ENCODE measurements at places on chromosomes 5 and 9.

DNA sequence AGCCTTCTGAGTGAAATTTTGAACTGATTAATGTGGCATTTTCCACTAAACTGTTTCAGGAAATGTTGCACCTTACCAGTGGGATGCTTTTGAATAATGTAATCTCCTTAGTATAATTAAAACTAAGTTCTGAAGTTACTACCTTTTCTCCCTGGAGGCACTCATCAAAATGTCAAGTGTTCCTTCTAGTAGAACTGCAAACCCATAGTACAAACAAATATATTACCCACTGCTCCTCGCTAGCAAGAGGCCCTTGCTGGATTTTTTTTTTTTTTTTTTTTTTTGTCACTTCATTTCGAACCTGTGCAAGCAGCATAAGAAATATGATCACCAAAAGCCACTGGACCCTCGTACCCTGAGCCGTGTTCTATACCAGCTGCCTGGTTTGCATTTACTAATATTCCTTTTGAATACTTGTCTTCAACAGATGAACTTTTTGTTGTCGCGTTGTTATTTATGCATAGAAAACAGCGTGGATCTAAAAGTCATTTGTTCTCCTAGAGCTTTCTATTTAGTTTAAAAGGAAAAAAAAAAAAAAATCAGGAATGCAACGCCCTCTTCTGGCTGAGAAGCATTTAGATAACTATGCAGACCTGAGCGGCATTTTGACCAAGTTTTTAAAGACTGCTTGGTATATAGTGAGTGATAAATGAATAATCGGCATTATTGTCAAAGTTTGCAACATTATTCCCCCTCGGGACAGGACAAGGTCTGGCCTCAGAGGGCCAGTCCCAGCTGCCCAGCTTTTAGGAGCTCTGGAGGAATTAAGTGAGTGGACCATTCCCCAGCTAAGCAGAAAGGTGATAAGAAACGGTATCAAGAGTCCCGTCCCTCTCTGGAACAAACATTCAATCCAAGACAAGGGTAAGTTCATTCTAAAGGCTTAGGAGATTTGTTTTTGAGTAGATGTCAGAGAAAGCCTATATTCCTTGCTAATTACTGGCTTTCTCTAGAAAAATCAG is 162.5 kb upstream of the KIF2A start:
- DNase-seq = peak; percentile 46

GRCh38 chr9:20962536-20963225 is 68.8 kb downstream of the HACD4 start:
- DNase-seq = no peak

GRCh38 chr9:109355564-109356297 is 34.9 kb upstream of the EPB41L4B start:
- no peak for DNase-seq

GRCh38 chr5:13866792-13867191 is 77.7 kb downstream of the DNAH5 start:
- peak; percentile 44 for DNase-seq

DNA sequence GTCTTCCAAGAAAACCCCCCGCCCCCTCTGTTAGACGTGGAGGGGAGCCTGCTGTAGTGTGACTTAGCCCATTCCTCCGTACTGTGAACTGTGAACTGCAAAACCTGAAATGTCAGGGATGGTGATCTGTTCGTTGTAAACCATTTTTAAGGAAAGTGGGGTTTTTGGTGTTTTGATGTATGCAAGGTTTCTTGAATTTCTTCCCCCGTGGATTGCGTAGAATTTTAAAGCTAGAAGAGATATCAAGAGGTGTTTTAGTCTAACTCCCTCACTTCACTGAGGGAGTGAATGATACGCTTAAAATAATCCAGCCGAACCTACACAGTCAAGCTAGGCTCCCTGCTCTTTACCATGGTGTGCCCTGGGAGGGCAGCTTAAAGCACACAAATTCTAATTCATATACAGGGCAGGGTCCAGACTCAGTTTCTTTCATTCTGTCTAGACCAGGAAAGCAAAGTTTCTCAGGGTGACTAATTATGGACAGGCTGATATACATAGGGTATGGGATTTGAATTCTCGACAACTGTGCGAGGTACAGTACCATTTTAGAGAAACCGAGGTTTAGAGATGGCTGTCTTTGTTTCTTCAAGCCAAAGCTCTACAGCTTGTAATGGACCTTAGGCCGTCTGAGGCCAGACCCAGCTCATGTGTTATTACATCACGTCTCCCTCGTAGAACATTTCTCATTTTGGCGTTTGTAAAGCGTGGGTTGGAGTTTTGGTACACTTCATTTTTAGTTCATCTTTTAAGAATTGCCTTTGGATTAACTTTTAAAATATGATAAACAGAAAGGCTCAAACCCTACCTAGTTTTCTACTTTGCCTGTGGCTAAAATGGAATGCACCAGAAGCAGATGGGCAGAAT is 2.7 kb downstream of the PTGER4 start:
- DNase-seq = no peak

DNA sequence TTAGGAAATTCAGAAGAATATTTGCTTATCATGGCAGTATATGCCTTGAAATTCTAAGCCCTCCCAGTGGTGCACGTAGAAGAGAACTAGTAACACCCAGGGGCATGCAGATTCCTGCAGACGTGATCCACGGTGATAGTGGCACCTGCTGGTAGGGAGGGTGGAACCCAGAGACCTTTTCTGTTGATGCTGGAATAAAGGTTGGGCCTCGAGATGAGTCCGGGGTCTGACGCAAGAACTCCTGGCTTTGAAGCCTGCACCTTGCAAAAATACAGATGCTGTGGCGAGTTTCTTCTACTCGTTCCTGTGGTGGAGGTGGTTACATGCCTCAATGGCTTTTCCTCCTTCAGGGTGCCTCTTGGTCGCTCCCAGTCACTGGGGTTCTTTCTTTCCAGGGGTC is 39.5 kb upstream of the PHF2 start:
- no peak for DNase-seq

DNA sequence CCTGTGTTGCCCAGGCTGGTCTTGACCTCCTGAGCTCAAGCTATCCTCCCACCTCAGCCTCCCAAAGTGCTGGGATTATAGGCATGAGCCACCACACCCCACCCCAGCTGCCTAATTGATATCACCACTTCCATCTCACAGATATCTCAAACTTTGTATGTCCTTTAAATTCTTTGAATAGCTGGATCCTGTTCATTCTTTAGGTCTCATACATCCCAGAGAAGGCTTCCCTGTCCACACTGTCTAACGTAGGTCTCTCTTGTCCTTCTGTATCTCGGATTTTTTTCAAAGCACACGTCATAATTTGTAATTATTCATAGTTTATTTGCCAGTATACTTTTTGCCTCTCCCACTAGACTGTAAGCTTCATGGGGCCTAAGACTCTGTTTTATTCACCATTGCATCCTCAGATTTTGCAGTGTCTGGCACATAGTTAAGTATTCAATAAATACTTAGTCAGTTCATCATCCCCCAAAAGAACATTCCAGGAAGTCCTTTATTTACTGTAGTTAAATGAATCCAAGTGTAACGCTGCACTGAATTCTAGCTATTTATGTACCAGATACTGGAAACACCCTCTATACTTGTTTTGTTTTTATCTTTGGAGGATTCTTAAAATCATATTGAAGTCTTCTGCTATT is 10.5 kb downstream of the ARSK start:
- no peak for DNase-seq

DNA sequence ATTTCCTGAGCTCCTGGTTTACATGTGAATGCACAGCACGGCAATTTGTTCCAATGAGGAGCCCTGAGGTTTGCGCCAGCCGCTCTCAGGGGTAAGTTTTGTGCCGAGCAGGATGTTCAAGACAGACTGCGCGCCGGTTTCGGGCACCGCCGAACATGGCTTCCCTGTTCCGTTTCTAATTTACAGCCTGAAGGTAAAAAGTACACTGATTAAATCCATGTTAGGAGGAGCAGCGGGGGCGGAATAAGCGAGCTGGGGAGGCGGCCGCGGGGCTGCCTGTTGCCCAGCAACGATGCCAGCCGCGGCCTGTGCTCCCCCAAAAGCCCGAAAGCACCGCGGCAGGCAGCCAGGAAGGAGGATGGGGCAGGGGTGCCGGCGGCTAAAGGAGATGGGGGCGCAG is 6.4 kb downstream of the SOWAHA start:
- DNase-seq = no peak

All from HT-29 (cell line).